Fibroblast of lung (primary cell): ENCODE measurements at places on chromosomes 13 and 19.
A peak's percentile ranks its signal among the peaks of the same experiment; 100 is the strongest.

GRCh38 chr13:107901996-107902562 is 313.3 kb downstream of the LIG4 start:
- no peak overlapping the region for H3K4me3 ChIP-seq
- no peaks in the 10 kb centered on the region for H3K27me3 ChIP-seq
- no peaks in the 10 kb centered on the region for H3K36me3 ChIP-seq

DNA sequence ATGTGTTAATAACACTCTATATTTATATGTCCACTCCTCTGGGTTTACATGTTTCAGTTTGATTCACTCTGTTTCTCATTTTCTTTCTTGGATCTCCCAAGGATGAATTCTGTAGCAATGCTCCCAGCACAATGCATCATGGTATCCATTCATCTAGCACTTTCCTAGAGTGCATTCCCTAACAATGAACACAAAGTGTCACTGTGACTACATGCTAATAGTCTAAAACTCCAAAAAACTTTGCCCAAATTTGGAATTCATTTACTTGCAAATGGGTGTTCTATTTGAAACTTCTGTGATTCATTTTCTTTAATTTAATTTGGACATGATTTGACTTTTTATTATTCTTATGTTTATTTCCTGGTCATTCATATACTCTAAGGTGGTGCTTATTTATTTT is 286.3 kb downstream of the POU4F1 start:
- no peaks in the 10 kb centered on the region for H3K4me1 ChIP-seq
- no peaks in the 10 kb centered on the region for H3K36me3 ChIP-seq
- no peak overlapping the region for H3K27ac ChIP-seq

DNA sequence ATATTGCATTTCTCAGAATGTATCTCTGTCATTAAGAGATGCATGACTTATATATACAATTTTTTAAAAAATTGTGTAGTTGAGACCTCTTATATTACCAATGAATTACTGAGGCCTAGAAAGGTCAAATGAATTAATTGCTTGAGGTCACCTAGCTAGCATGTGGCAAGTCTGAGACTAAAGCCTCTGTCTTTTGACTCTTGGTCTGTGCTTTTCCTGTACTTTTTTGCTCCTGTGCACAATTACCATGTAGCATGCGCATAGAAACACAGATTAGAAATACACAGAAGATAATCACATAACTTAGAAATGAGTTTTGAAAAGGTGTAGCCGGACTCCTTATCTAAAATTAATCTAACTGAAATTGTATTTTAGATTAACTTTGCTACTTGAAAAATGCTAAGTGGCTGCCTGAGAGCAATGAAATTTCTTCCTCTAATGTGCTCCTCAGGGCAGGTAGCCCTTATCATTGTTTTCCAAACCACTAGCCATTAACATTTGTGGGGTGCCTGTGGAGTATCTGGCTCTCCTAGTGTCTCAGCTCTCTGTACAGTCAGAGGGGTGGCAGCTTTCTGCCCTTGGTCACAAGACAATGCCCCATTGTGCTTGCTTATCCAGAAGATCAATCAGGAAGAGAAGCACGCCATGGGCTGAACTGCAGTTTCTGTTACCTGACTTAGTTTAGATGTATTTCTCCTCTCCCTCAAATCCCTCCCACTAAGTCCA is 119.6 kb downstream of the RFC3 start:
- no peaks in the 10 kb centered on the region for H3K4me1 ChIP-seq
- H3K4me3 ChIP-seq: no peak overlapping the region
- peak; percentile 26 for DNase-seq

DNA sequence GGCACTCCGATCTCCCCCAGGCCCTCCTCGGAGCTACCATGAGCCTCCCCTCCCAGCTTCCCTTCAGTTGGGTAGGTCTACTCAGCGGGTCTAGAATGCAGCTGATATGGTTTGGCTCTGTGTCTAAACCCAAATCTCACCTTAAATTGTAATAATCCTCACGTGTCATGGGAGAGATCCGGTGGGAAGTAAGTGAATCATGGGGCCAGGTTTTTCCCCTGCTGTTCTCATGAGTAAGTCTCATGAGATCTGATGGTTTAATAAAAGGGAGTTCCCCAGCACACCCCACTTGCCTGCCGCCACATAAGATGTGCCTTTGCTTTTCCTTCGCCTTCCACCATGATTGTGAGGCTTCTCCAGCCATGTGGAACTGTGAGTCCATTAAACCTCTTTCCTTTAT is 14.5 kb upstream of the DOCK9 start:
- DNase-seq: no peak
- no peaks in the 10 kb centered on the region for H3K36me3 ChIP-seq
- H3K4me1 ChIP-seq: no peaks in the 10 kb centered on the region
- no peak overlapping the region for H3K4me3 ChIP-seq
- no peaks in the 10 kb centered on the region for H3K27me3 ChIP-seq
- H3K27ac ChIP-seq: no peak overlapping the region

DNA sequence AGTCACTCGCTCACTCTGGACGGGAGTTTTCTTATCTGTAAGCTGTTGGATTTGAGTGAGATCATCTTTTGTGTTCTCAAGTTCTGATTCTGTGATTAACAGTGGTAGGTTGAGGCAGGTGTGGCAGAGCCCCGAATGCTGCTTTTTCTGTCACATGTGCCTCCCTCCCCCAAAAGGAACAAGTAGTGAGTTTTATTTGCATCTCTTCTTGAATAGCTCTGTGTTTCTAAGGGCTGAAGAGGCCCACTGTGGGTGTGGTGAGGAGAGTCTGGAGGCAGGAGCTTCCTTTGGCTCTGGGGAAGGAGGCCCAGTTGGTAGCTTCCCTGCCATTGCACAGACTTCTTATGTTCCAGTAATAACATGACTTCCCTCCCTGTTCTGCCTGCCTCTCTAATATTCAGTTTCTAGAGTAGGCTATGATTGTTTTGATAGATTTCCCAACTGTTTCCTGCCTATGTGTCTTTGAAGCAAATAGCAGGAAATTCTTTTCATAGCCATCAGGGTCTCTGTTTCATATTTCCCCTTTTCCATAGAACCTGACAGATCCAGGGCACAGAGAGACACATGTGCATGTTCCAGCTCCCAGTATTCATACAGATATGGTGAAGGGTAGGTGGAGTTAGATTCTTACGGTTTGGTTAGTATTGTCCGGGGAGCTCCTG is 23.9 kb upstream of the CXCL17 start:
- H3K4me3 ChIP-seq: no peak overlapping the region
- no peak overlapping the region for H3K27ac ChIP-seq
- no peaks in the 10 kb centered on the region for H3K27me3 ChIP-seq
- no peaks in the 10 kb centered on the region for H3K4me1 ChIP-seq
- no peaks in the 10 kb centered on the region for H3K36me3 ChIP-seq

GRCh38 chr13:77409412-77409811 is 82.5 kb upstream of the MYCBP2 start:
- no peaks in the 10 kb centered on the region for H3K36me3 ChIP-seq
- no peak overlapping the region for H3K27ac ChIP-seq
- DNase-seq: no peak
- no peaks in the 10 kb centered on the region for H3K4me1 ChIP-seq
- no peaks in the 10 kb centered on the region for H3K27me3 ChIP-seq
- H3K4me3 ChIP-seq: no peak overlapping the region

DNA sequence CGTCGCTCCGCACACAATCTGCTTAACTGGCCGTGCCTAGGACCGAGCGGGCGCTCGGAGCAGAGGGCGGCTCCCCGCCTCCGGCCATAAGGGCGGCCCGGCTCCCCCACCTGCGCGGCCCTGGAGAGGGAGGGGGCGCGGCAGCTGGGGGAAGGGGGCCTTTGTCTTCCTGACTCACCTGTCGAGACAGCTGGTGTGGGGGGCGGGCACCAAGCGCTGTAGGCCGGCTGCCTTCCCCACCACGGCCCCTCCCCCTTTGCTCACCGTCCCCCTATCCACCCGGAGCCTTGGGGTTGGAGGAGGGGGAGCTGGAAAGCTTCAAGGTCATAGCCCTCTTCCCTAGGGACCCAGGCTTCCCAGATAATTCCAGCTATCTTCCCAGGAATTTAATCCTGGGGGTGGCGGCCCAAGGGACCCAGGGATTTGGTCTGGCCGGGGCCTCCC is 1.2 kb downstream of the VASP start:
- H3K27ac ChIP-seq: peak overlapping the region; percentile 80
- peak overlapping the region; percentile 91 for H3K4me3 ChIP-seq
- peaks cover 12% of the 10 kb centered on the region for H3K4me1 ChIP-seq
- H3K36me3 ChIP-seq: peaks cover 2% of the 10 kb centered on the region
- peak; percentile 44 for DNase-seq

DNA sequence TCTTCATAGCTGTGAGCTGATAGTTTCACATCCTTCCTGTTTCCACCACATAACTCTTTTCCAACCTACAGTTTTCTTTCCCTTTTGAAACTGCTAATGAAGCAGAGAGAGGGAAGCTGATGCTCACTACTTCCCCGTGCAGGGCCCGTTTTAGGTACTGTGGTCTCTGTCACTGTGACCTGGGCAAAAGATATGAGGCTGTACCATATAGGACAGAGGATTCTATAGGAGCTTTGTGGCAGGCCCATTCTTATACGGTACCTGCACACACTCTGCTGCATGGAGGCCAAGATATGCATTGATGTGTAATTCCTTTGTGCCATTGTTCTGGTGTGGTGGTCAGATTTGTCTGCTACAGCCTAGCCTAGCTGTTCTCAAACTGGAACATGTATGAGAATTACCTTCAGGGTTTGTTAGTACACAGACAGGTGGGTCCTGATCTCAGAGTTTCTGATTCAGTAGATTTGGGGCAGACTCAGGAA is 577.3 kb downstream of the LMO7 start:
- no peaks in the 10 kb centered on the region for H3K4me1 ChIP-seq
- no peak overlapping the region for H3K27ac ChIP-seq
- DNase-seq: no peak
- H3K27me3 ChIP-seq: no peaks in the 10 kb centered on the region

- H3K4me3 ChIP-seq: no peak overlapping the region
- no peaks in the 10 kb centered on the region for H3K36me3 ChIP-seq
- H3K4me1 ChIP-seq: no peaks in the 10 kb centered on the region
These were observed 16.5 kb downstream of the LRRC4B start for GRCh38 chr19:50551715-50552187.

DNA sequence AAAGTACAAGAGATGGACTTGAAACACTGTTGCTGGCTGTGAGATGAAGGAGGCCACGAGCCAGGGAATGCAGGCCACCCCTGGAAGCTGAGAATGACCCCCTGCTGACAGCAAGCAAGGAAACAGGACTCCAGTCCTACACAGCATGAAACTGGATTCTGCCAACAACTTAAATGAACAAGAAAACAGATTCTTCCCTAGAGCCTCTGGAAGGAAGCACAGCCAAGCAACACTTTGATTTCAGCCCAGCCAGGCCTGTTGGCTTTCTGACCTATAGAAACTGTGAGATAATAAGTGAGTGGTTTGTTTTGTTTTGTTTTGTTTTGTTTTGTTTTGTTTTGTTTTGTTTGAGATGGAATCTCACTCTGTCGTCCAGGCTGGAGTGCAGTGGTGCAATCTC is 105.3 kb upstream of the CACNA1A start:
- DNase-seq: no peak
- H3K36me3 ChIP-seq: no peaks in the 10 kb centered on the region
- no peak overlapping the region for H3K4me3 ChIP-seq
- H3K4me1 ChIP-seq: no peaks in the 10 kb centered on the region
- H3K27ac ChIP-seq: no peak overlapping the region

- H3K4me1 ChIP-seq: peaks cover 32% of the 10 kb centered on the region
- no peak overlapping the region for H3K4me3 ChIP-seq
- no peaks in the 10 kb centered on the region for H3K27me3 ChIP-seq
These were observed 44.4 kb upstream of the NPAS1 start for GRCh38 chr19:46975011-46975924.

- DNase-seq: no peak
- no peaks in the 10 kb centered on the region for H3K4me1 ChIP-seq
- no peak overlapping the region for H3K4me3 ChIP-seq
- no peaks in the 10 kb centered on the region for H3K27me3 ChIP-seq
- no peak overlapping the region for H3K27ac ChIP-seq
- H3K36me3 ChIP-seq: no peaks in the 10 kb centered on the region
These were observed 18.8 kb downstream of the TMEM143 start for GRCh38 chr19:48344892-48345291.

- no peaks in the 10 kb centered on the region for H3K4me1 ChIP-seq
- H3K4me3 ChIP-seq: no peak overlapping the region
- H3K36me3 ChIP-seq: peaks cover 3% of the 10 kb centered on the region
- peak overlapping the region; percentile 27 for H3K27ac ChIP-seq
- DNase-seq: no peak
- no peaks in the 10 kb centered on the region for H3K27me3 ChIP-seq
These were observed 31.7 kb downstream of the TSHZ3 start for GRCh38 chr19:31317570-31317969.
